Ascending aorta (tissue), 2 donors: ENCODE measurements at places on chromosomes 11 and 22. TPM values are rescaled to one million over a fixed set of nuclear protein-coding genes. Genes with fewer than 3 reads are reported as not detected.

GRCh38 chr11:78211565-78211964 lies 22.8 kb downstream of the USP35 start:
- no peak for DNase-seq

Gene KIF18A
- total RNA-seq = not detected

Gene C11orf97
- total RNA-seq = not detected

Gene INS
- total RNA-seq = not detected

DNA sequence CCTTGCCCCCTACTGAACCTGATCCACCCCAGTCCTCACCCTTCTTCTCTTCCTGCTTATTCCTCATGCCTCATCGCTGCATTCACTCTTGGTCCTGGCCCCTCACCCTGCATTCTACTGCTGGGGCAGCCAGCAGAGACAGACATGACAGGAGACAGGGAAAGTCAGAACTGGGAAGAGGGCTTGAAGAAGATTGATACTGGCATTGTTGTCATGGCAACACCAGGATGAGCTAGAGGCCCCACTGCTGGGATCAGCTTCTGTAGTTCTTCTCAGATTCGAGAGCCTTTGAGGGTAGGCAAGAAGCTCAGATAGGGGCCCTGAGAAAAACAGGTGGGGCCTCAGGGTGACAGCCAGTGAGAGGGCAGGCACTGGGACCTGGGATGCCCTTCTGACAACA lies 264.3 kb downstream of the MIAT start:
- no peak for DNase-seq

Gene SEPTIN3
- total RNA-seq = not detected

Gene SLC39A13
- 246 TPM for total RNA-seq

DNA sequence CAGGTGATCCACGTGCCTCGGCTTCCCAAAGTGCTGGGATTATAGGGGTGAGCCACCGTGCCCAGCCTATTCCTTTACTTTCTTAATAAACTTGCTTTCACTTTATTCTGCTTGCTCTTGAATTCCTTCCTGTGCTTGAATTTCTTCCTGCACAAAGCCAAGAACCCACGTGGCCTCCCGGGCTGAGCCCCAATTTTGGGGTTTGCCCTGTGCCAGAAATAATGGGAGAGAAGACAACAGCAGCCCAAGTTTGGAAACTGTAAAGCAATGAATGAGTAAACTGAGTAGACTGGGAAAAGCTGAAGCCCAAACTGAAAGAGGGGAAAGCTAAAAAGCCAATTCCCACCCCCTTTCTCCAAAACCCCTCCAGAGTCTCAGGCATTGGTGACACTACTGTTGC lies 136.4 kb downstream of the NECTIN1 start:
- DNase-seq = no peak

DNA sequence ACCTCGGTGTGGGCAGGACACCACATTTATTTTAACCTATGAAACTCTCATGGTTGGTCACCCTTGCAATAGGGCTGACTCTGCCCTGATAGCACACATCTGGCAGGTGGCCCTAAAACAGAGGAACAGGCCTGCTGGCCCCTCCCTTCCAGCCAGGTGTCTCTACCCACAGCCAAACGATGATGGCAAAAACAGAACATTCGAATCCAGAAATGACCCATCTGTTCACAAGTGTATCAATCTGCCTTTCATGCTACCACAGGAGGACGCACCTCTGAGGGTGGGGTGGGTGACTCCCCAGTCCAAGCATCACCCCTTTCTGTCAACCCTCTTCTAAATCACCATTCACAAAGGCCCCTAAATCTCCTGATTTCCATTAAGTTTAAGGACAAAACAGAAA lies 118.1 kb downstream of the ETS1 start:
- DNase-seq = no peak

DNA sequence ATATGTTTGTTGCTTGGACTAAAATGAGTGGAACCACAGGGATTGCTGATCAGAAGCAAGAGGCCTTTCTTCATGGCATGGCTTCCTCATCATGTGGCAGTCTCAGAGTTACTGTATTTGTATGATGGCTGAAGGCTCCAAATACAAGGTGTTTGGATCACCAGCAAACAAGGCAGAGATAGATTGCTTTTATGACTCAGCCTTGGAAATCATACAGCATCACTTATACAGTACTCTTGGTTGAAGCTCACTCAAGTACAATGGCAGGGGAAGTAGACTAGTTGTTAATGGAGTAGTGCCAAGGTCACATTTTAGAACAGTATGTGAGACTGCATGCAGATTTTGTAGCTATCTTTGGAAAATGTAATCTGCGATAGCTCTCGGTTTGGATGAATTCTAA lies 16.6 kb downstream of the CAPRIN1 start:
- DNase-seq = no peak

GRCh38 chr11:125074511-125075241 lies 11.6 kb downstream of the SLC37A2 start:
- DNase-seq = no peak

Gene MS4A15
- total RNA-seq = not detected

DNA sequence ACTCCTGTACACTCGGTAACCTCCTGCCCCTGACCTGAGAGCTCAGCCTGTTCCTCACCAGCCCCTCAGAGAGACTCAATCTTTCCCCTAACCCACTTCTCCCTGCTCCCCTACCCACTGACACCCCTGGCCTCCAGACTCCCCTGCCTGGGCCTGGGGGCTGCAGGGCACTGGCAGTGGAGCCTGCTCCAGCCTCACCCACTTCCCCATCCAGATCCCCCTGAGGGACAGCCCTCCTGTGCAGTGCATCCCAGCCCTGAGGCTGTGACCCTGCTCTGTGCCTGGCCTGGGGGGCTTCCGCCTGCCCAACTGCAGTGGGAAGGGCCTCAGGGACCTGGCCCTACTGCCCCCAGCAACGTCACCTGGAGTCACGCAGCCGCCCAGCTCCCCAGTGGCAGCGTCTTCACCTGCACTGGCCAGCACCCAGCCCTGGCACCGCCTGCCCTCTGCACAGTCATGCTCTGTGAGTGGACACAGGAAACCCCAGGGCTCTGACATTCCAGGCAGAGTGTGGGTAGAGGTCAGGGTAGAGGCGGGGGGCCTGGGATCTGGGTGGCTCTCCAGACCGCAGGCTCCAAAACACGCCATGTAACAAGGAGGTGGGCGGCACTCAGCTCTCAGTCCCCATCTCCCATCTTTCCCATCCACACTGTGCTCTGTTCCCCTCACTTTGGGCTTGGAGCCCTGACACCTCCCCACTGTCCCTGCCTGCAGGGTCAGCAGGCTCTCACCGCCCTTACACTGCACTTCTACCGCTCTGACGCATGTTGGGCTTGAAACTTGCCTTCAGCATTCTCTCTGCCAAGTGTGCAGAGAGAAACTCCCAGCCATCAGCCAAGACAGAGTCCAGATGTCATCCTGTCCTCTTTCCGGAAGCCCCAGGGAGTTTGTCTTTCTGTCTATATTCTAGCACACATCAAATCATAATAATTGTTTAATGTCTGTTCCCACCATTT lies 5.1 kb downstream of the VSIG10L2 start:
- DNase-seq = no peak

DNA sequence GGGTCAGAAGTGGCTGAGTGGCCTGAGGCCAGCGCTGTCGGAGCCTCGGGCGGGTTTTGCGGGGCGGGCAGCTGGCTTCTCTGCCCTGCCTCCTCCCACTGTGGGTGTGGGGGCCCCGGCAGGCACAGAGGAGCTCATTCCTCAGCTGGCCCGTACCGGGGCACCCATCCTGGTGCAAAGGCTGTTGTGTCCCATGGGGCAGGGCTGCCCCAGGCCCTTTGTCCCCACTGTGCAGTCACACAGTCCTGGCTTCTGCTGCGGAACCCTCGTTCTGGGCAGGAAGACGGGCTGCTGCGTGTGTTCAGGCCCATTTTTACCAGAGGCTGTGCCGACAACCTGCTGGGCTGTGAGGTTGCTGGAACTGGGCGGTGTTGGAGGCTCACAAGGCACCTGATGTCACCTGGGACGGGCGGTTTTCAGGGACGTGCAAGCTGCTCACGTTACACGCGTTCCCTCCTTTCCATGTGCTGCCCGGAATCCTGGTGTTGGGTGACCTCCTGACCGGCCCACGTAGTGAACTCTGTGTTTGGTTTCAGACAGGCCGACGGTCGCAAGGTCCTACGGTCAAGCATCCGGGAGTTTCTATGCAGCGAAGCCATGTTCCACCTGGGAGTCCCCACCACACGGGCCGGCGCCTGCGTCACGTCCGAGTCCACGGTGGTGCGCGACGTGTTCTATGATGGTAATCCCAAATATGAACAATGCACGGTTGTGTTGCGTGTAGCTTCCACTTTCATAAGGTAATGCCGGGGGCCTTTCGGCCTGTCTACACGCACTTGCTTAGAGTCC lies 5.2 kb downstream of the SELENOO start:
- DNase-seq = no peak

GRCh38 chr11:113113801-113114704 lies 152.8 kb downstream of the NCAM1 start:
- peak; percentile 79 for DNase-seq

DNA sequence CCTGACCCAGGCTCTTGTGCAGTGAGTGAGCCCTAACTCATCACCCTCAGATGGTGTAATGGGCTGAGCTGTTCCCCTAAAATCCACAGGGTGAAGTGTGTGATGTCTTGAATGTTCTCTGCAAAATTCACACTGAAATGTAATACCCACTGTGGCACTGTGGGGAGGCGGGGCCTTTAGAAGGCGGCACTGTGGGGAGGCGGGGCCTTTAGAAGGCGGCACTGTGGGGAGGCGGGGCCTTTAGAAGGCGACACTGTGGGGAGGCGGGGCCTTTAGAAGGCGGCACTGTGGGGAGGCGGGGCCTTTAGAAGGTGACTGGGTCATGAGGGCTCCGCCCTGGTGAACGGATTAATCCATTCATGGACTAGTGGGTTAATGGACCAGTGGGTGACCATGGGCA lies 33.0 kb downstream of the CHID1 start:
- DNase-seq = no peak

GRCh38 chr11:57213342-57214097 lies 23.5 kb downstream of the APLNR start:
- no peak for DNase-seq

Gene SCUBE2
- total RNA-seq = 1.1 TPM

GRCh38 chr11:35362521-35362980 lies 56.8 kb downstream of the SLC1A2 start:
- DNase-seq = no peak

DNA sequence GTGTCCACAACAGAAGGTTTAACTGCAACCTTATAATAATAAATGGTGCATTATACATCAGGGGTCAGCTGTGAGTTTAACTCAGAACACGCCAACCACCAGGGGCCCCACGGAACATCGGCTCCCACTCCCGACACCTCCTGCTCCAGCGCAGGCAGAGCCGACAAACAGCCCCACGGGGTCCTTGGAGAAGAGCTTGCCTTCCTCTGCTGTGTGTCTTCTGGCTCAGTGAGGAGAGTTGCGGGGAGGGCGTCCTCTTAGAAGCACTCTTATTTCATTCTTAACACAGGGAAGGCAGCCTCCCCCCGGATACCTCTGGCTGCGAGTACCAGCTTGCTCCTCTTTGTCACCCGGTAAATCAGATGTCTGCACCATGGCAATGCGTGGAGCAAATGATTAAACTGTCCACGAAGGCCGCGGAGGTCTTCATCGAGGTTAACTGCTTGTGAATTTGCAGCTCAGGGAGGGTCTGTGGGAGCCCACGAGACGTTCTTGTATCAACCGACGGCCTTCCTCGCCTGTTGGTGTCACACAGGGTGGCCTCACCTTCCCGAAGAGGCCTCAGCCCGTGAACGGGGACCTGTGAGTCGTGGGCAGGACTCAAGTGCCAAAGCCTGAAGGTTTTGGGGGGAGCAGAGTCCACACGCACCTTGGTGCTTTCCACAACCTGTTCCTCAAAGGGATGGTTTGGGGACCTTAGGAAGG lies 464.0 kb downstream of the BRD1 start:
- no peak for DNase-seq

Gene FAM180B
- not detected for total RNA-seq

Gene PCSK7
- 112 TPM for total RNA-seq

- no peak for DNase-seq
Measured at GRCh38 chr11:94658888-94659287, 91.7 kb downstream of the PIWIL4 start.

DNA sequence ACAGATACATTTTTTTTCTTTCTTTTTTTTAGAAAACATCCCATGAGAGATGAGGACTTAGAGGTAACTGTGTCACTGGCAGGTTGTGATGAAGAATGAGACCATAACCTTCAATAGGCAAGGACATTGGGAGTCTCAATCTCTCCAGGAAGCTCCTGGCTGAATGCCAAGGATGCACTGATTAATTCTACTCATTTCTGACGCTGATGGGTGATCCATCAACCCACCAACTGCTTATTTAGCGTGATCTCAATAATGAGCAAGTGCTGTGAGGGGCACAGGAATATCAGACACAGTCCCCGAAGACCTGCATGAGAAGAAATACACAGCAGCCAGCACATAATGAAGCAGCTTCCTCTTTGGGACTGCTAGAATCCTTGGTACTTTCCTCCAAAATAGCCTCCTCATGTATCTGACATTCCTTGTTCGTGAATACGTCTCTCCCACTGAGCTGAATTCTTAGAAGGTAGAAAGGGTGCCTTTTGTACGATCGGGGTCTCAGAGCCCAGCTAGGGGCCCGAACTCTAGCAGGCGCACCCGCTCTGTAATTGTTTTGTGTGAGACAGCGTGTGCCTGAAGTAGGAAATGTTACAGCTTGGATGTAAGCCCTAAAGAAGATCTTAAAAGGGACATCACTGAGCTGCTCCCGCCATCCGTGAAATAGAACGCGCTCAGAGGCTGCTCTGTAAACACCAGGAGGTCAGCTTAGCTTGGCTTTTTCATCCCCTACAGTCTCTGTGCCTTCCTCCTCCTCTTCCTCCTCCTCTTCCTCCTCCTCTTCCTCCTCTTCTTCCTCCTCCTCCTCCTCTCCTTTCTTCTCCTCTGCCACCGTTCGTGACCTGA lies 7.2 kb downstream of the CLMP start:
- no peak for DNase-seq

- DNase-seq = no peak
Measured at GRCh38 chr22:42969348-42969975, 45.5 kb downstream of the PACSIN2 start.

GRCh38 chr11:44351006-44351660 lies 41.2 kb upstream of the ALX4 start:
- DNase-seq = no peak

Gene OR4D5
- total RNA-seq = not detected

GRCh38 chr11:9126636-9127035 lies 35.2 kb upstream of the SCUBE2 start:
- DNase-seq = no peak

GRCh38 chr11:44224867-44225501 lies 85.0 kb downstream of the ALX4 start:
- no peak for DNase-seq

GRCh38 chr11:121270001-121270678 lies 22.4 kb upstream of the SC5D start:
- no peak for DNase-seq
